Colonic mucosa (tissue), 4 donors: ENCODE measurements at places on chromosomes 12 and 14. TPM values are rescaled to one million over a fixed set of nuclear protein-coding genes. Genes with fewer than 3 reads are reported as not detected.
A peak's percentile ranks its signal among the peaks of the same experiment; 100 is the strongest.

- DNase-seq, result no peak
- H3K36me3 ChIP-seq, result no peaks in the 10 kb centered on the region
- no peak overlapping the region for H3K27ac ChIP-seq
- H3K4me1 ChIP-seq, result no peaks in the 10 kb centered on the region
- no peaks in the 10 kb centered on the region for H3K27me3 ChIP-seq
Measured at GRCh38 chr14:64423987-64424386, 35.8 kb downstream of the MTHFD1 start.

DNA sequence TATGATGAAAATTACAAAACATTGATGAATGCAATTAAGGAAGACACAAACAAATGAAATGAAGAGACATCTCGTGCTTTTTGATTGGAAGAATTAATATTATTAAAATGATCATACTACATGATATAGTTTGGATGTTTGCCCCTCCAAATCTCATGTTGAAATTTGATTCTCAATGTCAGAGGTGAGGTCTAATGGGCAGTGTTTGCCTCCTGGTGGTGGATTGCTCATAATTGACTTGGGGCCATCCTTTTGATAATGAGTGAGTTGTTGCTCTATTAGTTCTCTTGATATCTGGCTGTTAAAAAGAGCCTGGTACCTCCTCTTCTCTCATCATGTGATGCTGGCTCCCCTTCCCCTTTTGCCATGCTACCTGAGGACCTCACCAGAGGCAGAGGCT, 56.7 kb downstream of the CD163L1 start:
- no peaks in the 10 kb centered on the region for H3K4me1 ChIP-seq
- H3K27ac ChIP-seq, result no peak overlapping the region
- no peak for DNase-seq
- no peak overlapping the region for H3K4me3 ChIP-seq
- no peaks in the 10 kb centered on the region for H3K27me3 ChIP-seq
- no peaks in the 10 kb centered on the region for H3K36me3 ChIP-seq

DNA sequence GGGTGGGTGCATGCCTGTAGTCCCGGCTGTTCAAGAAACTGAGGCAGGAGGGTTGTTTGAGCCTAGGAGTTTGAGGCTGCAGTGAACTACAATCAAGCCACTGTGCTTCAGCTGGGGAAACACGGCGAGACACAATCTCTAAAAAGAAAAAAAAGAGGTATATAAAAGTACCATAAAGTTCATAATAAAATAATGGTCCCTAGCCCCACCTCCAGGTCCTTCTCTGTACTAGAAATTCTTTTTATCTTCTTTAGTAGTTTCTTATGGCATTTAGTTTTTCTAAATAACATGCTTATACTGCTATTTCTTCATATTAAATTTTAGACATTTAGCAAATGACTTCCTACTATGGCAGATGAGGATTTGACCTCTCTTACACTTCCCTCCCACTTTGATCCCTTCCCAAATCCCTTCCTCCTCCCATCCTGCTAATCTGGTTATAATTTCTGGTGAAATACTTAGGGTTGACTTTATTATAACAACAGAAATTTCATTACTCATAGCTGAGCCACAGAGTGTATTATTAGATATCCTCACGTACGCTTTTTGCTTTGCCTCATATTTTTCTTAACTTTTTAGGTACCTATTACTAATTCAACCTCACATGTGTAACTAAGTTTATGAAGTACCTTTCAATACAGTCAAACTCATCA, 94.7 kb downstream of the SLC41A2 start:
- H3K27ac ChIP-seq, result no peak overlapping the region
- no peak overlapping the region for H3K4me3 ChIP-seq
- no peaks in the 10 kb centered on the region for H3K4me1 ChIP-seq
- no peaks in the 10 kb centered on the region for H3K27me3 ChIP-seq

- no peak overlapping the region for H3K4me3 ChIP-seq
- H3K27me3 ChIP-seq, result no peaks in the 10 kb centered on the region
- no peaks in the 10 kb centered on the region for H3K36me3 ChIP-seq
- no peak for DNase-seq
- H3K4me1 ChIP-seq, result peaks cover 17% of the 10 kb centered on the region
Measured at GRCh38 chr14:77036484-77037214, 8.1 kb upstream of the IRF2BPL start.

- no peaks in the 10 kb centered on the region for H3K36me3 ChIP-seq
- H3K27me3 ChIP-seq, result no peaks in the 10 kb centered on the region
- no peak overlapping the region for H3K4me3 ChIP-seq
- DNase-seq, result peak; percentile 23
- no peak overlapping the region for H3K27ac ChIP-seq
Measured at GRCh38 chr12:130526813-130527212, 189.1 kb downstream of the PIWIL1 start.

The CACNA1C gene
- total RNA-seq, result 0.84 TPM

The CLEC4D gene
- not detected for total RNA-seq

The KRT6A gene
- not detected for total RNA-seq
